Cortex of kidney (tissue), 1 donor: ENCODE measurements at places on chromosomes 11 and 22.

DNA sequence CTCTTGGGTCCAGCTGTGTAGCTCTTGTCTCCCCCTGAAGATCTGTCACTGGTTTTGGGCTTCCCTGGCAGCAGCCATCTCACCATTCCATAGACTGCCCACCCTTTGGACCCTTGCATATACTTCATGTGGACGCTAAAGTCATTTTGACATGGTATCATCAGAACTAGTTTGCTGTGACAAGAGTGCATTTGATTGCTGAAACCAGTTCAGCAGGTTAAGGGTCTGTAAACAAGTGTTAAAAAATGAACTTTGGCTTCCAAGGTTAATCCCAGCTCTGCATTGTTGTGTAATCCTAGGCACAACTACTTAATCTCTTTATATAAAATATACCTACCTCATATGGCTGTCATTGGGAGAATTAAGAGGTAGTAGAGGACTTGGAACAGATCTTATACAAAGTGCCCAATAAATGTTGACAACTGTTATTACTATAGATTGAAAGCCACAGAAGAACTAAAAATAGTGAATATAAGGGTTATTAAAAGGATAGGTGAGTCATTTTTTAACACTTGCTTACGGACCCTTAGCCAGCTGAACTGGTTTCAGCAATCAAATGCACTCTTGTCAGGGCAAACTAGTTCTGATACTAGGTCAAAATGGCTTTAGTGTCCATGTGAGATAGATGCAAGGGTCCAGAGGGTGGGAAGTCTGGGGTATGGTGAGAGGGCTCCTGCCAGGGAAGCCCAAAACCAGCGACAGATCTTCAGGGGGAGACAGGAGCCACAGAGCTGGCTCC is 29.4 kb downstream of the CCDC90B start:
- DNase-seq: no peak

DNA sequence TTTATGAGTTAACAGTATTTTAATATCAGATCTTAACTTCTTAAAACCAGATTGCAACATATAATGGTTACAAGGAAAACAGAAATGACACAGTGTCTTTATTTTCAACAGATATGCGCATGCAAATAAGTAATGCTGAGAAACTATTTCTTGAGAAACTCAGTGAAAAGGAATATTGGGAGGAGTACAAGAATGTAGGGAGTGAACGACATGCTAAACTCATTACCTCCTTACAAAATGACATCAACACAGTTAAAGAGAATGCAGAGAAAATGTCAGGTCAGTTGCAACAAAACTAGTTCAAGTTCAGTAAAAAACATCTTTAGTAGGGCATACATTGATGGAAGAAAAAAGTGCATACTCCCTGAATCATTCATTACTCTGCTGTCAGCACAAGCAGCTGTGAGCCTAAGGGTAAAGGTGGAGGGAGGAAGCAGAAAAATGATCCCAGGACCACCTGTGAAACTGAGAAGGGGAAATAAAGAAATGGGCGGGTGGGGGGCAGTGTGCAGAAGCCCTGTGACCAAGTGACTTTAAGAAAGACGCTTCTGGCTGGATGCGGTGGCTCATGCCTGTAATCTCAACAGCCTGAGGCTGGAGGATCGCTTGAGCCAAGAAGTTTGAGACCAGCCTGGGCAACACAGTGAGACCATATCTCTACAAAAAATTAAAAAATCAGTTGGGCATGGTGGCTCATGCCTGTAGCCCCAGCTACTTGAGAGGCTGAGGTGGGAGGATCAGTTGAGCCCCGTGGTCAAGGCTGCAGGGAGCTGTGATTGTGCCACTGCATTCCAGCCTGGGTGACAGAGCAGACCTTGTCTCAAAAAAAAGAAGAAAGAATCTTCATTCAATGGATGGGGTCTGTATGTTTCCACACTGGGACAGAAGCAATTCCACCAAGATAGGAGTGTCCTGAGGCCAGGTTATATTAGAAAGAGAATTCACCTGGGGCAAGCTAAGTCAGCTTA is 31.2 kb downstream of the CCDC83 start:
- no peak for DNase-seq

GRCh38 chr22:23850136-23850611 is 7.5 kb upstream of the SLC2A11 start:
- no peak for DNase-seq

- no peak for DNase-seq
Measured at GRCh38 chr22:34781681-34782080, 284.3 kb upstream of the ISX start.

- no peak for DNase-seq
Measured at GRCh38 chr11:16727806-16728205, 10.6 kb upstream of the C11orf58 start.

DNA sequence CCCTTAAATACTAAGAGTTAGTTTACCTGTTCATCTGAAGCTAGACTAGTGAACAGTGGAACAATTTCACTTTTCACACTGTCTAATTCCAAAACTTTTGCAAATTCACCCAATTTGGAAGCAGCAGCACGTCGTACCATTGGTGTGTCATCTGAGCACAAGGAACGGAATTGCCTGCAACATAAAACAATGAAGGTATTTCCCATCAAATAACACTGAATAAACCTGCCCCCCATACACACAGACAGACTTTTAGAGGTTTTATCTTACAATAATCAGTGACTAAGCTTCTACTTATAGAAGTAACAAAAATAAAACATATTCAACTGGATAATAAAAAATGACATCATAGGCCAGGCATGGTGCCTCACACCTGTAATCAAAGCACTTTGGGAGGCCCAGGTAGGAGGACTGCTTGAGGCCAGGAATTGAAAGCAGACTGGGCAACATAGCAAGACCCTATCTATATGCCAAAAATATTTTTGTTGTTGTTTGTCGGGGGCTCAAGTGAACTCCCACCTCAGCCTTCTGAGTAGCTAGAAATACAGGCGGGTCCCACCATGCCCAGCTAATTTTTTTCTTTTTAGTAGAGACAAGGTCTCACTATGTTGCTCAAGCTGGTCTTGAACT is 6.3 kb downstream of the PPP2R1B start:
- DNase-seq: no peak

GRCh38 chr11:93972790-93973189 is 48.4 kb upstream of the HEPHL1 start:
- no peak for DNase-seq

DNA sequence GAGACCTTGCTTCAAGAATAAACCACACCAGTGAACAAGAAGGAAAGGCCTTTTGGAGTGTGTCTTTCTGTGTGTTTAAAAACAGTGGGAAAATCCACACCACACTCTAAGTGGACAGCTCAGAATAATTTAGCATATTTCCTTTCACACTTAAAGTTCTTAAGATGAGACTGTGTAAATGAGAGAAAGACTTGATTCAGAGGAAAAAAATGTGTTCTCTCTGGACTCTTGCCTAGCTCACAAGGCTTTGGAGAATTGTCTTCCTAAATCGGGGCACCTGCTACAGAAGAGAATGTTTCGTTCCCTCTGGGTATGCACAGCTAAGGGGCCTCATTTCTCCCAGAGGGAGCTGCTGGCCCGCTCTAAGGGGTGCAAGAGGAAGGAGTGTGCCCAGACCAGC is 28.4 kb upstream of the CRTAM start:
- no peak for DNase-seq

DNA sequence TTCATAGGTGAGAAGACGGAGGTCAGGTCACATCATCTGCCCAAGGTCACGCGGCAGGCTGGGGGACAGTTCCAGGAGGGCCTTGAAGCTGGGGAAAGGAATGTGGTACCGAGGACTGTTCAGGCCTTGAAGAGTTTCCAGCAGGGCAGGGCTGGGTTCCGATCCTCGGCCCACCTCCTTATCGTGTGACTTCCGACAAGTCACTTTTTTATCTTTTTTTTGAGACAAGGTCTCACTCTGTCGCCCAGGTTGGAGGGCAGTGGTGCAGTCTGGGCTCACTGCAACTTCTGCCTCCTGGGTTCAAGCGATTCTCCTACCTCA is 623 bp downstream of the NDUFS8 start:
- no peak for DNase-seq

- no peak for DNase-seq
Measured at GRCh38 chr11:124898711-124899110, 1.0 kb upstream of the ROBO4 start.

DNA sequence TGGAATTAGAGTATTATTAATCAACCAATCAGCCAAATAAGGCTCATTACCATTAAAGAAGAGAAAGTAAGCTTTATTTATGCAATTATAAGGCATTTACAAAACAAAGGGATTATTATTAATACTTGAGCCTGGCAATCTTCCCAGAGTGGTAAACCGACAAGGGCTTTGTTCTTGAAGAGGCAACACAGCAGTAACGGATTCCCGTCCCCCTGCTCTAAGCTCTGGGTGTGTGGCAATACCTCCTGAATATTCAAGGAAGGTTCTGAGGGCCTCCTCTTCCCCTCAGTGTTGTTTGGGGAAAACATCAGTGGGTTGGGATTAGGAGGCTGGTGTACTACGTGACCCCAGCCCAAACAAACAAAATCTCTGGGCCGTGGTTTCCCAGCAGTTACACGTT is 176.5 kb downstream of the TENM4 start:
- no peak for DNase-seq

- DNase-seq: no peak
Measured at GRCh38 chr11:32658639-32659406, 75.2 kb downstream of the EIF3M start.

DNA sequence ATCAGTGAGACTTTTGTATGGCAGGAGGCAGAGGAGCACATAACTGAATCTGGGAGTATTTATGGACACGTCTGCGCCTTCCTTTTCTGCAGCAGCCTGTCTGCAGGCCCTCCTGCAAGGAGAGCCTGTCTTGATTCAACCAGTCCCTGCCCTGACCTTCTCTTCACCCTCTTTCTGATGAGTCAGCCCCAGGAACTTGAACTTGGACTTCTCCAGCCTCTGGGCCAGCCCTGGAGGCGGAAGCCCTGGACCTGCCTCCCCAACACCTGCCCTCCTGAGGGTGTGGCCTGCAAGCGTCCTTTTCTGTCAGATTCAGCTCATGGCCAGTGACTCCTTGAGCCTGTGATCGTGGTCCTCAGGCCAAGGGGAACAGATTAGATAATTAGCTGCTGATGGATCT is 20.0 kb downstream of the DAGLA start:
- DNase-seq: no peak

- no peak for DNase-seq
Measured at GRCh38 chr11:132719684-132720083, 812.6 kb downstream of the OPCML start.

DNA sequence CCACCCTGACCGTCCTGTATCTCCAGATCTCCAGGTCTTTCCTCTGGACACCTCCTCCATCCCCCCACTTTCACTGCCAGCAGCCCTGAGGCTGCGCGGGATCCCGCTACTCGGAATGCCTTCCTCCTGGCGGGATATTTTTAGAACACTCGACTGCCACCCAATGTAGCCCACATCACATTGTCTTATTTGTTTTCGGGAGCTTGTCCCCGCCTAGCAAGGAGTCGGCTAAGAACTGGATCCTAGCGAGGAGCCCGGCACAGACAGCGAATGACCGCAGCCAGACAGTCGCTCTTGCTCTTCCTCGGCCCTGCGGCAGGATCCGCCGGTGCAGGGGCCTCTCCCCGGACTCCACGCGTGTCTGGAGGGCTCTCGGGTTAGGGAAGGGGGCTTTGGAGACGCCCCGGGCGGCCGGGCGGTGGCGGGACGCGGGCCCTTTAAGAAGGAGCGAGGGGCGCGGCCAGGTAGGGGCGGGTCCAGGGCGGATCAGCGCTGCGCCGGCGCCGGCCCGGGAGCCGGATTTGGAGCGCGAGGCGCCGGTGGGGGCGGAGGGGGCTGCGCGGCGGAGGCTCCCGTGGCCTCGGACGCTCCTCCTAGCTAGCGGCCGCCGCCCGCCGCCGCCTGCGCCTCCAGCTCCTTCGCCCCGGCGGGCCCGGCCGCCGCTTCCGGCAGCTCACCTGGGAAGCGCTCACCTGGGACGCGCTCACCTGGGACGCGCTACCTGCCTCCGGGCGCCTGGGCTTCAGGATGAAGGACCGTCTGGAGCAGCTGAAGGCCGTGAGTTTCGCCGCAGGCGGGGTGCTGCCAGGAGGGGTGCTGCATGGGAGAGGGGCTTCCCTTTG is at the start of gene STX3:
Gene STX3, plus strand, starts transcription at position 518 of the 842 bp plus-strand sequence. Its CDS starts 230 bp downstream, at position 748.
- peak; percentile 24 for DNase-seq

DNA sequence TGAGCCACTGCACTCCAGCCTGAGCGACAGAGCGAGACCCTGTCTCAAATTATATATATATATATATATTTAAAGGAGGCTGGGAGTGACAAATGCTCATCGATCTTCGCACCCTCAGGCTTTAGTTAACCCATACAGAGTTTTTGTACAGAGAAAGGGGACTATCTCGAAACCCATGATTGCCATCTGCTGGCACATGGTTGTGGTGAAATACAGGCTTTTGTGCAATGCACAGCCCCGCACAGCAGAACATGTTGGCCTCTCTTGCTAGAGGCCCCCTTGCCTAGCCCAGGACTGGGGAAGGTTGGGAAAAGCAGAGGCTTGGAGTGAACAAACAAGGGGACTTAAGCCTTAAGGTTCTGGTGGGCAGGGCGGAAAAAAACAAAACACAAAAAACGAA is 3.6 kb downstream of the MYBPC3 start:
- no peak for DNase-seq

GRCh38 chr11:93746101-93746500 is 4.6 kb downstream of the C11orf54 start:
- DNase-seq: no peak

GRCh38 chr22:23403152-23403719 is 176.9 kb downstream of the IGLL1 start:
- DNase-seq: no peak

GRCh38 chr11:60899977-60900376 is 6.4 kb downstream of the PRPF19 start:
- DNase-seq: no peak

- DNase-seq: no peak
Measured at GRCh38 chr11:12206529-12206928, 96.1 kb downstream of the MICAL2 start.

GRCh38 chr11:45538939-45539338 is 126.5 kb downstream of the CHST1 start:
- no peak for DNase-seq

- no peak for DNase-seq
Measured at GRCh38 chr11:126608658-126609057, 253.2 kb downstream of the ST3GAL4 start.

DNA sequence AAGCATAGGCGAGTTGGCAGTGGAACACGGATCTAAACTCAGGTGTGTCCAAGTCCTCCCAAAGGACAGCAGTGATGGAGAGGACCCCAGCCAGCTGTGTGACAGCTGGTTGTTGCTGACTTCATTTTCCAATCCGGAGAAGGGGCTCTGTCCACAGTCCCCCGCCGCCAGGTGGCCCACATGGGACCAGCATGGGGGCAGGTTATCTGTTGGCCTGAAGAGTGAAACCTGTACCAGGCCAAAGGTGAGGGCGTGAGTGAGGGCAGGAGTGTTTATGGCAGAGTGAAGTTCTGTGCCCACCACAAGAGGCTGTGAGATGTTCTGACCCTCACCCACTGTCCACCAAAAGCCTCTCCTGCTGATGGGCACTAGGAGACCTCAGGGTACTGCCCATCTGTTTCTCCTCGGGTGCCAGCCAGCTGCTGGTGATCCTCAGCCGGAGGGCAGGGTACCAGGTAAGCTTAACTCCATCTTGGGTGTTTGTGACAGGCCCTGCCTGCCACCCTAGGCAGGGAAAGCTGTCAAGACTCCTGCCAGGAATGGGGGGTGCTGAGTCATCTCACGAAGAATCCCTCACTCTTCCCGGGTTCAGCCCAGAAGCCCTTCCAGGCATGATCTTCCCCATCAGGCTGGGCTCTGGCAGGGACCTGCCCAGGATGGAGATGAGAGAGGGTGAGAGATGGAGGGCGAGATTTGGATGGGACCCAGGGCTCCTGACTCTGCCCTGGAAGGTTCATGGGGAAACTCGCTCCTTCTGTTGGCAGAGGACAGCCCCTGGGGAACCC is 15.5 kb upstream of the TAB1 start:
- DNase-seq: no peak

- no peak for DNase-seq
Measured at GRCh38 chr11:27089746-27090145, 49.1 kb downstream of the BBOX1 start.

- DNase-seq: no peak
Measured at GRCh38 chr11:41383768-41384167, 75.7 kb downstream of the LRRC4C start.
